ENCODE measurements at places on chromosomes 3 and 15. TPM values are rescaled to one million over a fixed set of nuclear protein-coding genes. Genes with fewer than 3 reads are reported as not detected.
A peak's percentile ranks its signal among the peaks of the same experiment; 100 is the strongest.

GRCh38 chr3:146307456-146307725 is 56.5 kb upstream of the PLSCR4 start:
- no peak for DNase-seq

- no peak for DNase-seq
Measured at GRCh38 chr3:10417847-10418246, 87.5 kb downstream of the ATP2B2 start.

GRCh38 chr3:127598841-127599570 is 795 bp downstream of the MCM2 start:
- DNase-seq, result no peak

GRCh38 chr3:183953471-183954070 is 64.1 kb downstream of the ABCC5 start:
- no peak for DNase-seq

Gene CILP
- total RNA-seq, result 9.6 TPM

GRCh38 chr3:28791713-28792255 is 443.2 kb upstream of the AZI2 start:
- DNase-seq, result no peak

Gene AHSG
- total RNA-seq, result not detected

DNA sequence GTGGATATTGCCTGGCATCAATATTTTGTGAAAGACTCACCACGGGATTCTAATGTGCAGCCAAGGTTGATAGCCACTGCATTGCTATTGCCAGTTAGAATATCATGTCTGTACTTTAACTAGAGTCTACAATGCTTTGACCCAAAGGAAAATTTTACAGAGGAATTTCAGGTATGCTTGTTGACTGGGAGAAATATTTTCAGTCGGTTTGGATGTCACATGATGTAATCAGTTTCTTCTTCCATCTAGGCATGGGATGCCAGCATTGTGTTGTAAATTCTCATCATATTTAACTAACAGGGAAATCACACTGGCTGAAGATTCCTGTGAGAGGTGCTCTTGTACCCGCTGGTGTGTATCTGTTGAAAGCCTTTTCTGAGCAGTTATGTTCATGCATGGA is 508.9 kb upstream of the ADAMTS9 start:
- DNase-seq, result no peak

DNA sequence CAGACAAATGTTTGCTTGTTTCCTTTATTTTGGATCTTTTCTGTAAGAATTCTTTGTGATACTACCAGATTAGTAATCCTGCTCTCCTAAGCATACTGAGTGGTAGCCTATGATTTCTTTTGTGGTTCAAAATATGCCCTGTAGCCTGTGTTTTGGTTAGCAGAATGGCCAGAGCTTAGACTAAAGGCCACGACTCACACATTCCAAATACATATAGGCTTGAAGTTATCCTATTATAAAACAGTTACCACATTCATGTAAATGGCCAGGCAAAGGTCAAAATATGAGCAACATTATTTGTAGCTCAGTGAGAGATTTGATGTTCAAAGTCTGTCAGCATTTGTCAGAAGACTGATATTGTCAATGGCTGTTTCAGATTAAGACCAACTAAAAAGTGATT is 84.5 kb downstream of the MITF start:
- DNase-seq, result no peak

DNA sequence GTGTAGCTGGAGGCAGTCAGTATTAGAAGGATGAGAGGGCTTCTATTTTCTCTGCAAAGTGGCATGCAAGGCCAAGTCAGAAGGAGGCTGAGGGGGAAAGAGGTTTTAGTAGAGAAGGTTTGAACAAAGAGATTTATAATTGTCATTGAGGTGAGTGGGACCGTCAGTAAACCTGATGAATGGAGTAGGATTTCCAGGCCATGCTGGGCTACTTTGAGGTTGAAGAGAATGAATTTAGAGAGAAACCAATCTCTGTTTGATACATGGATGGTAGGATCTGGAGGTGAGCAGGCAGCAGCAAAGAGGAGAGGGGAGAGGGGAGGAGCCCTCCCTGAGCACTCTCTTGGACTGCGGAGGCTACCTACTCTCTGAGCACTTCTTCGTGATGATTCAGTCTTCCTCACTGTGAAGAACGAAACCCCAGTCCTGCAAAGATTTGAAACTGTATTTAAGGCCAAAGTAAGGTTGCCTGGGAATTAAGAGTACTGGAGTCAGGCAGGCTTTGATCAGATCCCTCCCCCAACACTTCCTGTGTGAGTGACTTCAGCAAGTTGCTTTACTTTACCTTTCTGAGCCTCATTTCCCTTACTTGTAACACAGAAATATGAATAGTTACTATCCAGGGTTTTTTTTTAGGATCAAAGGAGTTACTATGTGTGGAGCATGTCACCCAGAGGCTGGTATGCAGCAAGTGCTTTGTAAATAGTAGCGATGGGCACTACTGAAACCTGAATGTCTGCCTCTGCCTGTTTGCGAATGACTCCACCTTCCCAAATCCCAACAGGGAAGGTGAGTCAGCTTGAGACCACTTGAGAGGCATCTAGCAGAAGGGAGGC is 75.8 kb downstream of the RPL39L start:
- DNase-seq, result no peak

Gene MEGF11
- not detected for total RNA-seq

Gene TBL1XR1
- 146 TPM for total RNA-seq

Gene DISP2
- 0.32 TPM for total RNA-seq

GRCh38 chr15:34271493-34271892 is 46.7 kb downstream of the EMC4 start:
- DNase-seq, result no peak

Gene GCHFR
- 7.1 TPM for total RNA-seq

Gene ASB14
- not detected for total RNA-seq

Gene XXYLT1
- 15.7 TPM for total RNA-seq

Gene TICRR
- total RNA-seq, result 0.10 TPM

DNA sequence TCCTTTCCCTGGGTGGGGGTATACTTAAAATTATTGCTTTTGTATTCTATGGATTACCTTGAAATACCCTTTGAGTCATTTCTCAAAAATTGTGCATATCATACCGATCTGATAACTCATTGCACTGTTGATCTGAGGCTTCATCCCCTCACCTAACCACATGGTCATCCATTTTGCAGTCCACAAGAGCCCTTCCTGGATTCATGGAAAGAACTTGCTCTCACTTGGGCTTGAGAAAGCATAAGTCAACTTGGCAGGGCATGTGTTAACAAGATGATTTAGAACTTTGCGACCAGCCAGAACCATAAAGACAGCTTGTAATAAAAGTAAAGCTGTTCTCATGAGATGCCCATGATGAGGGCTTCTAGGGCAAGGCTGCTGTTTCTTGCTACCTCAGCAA is 22.2 kb downstream of the MME start:
- no peak for DNase-seq

DNA sequence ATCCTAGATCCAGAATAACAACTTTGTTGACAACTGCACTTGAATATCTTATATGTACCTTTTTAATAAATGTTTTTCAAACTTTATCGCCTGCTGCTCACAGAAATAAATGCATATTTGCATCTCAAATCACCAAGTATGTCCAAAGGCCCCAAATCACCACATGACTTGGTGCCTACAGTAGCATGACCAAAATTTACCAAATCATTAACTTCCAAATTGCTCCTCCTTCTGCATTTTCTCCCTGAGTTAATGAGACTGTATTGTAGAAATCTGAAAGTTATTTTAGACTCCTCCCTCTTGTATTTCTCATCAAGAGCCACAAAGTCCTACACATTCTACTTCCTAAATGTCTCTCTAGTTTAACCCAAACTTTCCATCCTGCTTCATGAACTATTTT is 635.5 kb upstream of the NAALADL2 start:
- no peak for DNase-seq

GRCh38 chr15:78808550-78808949 is 2.7 kb downstream of the ADAMTS7 start:
- no peak for DNase-seq

DNA sequence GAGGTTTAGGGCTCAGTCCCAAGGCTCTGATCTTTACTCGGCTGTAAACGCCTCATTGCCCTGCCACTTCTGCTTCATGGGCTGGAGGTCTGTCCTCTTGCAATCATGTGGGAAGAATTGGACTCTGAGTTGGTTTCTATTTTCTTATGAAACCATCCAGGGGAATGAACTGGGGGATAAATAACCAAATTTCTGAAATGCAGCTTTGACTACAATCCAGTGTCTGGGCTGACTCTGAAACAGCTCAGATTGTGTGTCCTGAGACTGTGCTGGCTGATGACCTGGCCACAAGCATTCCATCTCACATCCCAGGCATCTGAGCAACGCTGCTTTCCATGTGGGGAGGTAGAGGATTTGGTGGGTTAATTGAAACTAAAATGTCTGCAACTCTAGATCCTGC is 71.0 kb upstream of the GALNT15 start:
- no peak for DNase-seq

DNA sequence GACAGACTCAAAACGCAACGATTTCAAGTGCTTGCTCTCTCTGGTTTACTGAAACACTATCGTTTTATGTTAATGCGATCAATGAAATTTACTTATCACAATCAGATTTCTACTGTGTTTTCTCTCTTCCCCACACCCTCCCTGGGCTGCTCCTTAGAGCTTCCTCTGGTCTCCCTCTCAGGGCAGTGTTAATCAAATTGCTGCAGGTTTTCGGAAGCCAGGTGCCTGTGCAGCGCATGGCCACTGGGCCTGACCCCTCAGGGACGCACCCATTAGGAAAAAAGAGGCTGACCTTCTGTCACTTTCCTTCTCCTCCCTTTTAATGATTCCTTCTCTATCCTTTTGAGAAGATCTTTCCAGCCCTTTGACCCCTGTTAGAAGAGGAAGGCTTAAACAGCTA is 134.5 kb upstream of the ONECUT1 start:
- no peak for DNase-seq

DNA sequence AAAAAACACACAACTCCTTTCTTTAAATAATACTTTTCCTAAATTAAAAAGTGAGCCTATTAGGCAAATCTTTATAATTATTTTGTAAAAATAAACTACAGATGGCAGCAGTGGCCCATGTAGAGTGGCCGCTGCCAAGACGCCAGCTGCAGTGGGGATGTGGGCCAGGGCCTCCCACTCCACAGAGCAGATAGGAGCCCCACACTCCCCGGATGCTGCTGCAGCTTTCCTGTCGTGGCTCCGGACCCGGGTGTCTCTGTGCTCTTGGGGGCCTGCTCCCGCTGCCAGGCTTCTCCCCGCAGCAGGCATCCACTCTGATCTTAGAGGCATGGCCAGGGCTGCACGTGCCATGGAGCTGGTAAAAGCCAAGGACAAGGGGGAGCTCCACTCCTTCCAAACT is 67.5 kb downstream of the PROS1 start:
- DNase-seq, result no peak

- DNase-seq, result no peak
Measured at GRCh38 chr3:171811295-171811912, 1.1 kb upstream of the PLD1 start.

GRCh38 chr3:127678611-127679533 is 6.1 kb downstream of the ABTB1 start:
- peak; percentile 75 for DNase-seq

DNA sequence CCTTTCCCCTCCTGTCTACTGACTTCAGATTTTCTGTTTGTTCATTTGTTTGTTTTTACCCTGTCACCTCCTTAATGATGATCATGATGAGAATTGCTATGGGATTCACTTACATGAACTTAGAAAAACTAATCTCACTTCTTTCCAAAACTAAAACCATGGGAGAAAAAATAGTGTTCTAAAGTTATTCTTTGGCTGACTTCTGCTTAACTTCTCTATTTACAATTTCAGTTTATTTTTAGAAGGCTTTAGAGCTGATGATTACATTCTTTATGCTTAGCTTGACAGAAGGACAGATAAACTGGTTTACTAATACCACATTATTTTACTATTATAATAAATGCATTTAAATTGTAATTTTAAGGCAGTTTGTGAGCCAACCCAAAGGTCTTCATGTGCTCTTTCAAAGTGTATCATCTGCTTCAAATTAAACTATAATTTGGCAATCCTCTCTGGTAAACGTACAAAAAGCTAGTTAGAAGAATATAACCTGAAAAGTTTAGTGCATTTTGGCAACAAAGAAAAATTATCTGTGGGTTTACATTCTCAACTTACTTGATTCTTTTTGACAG is 676.8 kb upstream of the UBE2E2 start:
- DNase-seq, result no peak

DNA sequence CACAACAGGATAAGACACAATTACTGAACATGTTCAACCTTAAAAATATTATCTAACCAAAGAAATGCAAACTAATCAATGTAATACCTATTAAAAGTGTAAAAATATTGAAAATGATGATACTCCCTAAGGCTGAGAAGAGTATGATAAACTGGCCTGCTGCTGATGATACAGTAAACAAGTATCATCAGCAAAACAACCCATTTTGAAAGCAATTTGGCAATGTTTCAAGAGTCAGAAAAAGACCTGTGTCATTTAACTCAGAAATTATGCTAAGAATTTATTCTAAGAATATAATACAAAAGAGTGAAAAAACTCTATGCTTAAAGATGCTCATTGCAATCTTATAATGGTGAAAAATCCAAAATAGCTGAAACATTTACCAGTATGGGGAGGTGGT is 22.1 kb downstream of the CCDC191 start:
- DNase-seq, result no peak

GRCh38 chr3:191963182-191963581 is 502.2 kb downstream of the PYDC2 start:
- no peak for DNase-seq

Gene TUBGCP5
- total RNA-seq, result 16.6 TPM

Gene SLCO2A1
- 87.8 TPM for total RNA-seq

DNA sequence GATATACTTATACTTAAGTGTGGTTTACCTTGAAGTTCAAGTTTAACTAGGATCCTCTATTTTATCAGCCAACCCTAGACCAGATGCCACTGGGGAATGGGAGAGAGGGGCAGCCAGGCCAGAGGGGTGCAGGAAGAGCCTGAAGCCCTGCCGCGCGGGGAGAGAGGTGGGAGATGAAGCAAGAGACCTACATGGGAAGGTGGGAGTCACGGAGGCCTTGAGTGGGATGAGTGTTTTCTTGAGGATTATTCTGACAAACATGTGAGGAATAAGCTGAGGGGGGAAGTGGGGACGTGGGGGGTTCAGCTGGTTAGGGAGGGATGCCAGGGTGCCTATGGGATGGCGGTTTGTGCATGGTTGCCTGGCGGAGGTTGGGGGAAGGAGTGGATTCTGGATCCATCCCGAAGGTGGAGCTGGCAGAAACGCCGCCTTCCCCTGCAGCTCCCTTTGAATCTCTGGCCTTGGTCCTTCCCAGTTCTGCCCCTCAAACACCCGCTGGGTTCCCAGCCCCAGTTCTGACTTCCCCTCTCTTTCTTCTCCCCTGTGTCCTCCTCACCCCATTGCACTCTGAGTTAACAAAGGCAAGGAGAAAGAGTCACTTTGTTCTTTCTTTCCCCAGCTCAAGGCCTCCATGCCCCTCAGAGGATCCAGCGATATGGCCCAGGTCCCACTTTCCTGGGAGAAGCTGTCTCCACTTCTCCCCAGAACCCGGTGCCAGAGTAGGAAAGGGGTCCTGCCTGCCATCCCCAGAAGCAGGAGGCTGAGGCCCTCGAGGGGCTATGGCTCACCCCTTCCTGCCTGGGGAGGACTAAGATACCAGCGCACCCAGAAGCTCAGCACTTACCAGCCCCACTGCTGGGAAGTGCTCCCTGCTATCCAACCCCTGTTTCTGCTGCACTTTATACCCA is 274.2 kb downstream of the UACA start:
- DNase-seq, result peak; percentile 56

Gene TMEM108
- total RNA-seq, result 2.1 TPM

Gene PPP1R14D
- not detected for total RNA-seq

Gene CPB1
- total RNA-seq, result 3.6 TPM

Gene HACD2
- total RNA-seq, result 19.9 TPM

All from posterior vena cava (tissue), 2 donors.